Type B pancreatic cell (in vitro differentiated cells): ENCODE measurements at places on chromosomes 5 and 9.

DNA sequence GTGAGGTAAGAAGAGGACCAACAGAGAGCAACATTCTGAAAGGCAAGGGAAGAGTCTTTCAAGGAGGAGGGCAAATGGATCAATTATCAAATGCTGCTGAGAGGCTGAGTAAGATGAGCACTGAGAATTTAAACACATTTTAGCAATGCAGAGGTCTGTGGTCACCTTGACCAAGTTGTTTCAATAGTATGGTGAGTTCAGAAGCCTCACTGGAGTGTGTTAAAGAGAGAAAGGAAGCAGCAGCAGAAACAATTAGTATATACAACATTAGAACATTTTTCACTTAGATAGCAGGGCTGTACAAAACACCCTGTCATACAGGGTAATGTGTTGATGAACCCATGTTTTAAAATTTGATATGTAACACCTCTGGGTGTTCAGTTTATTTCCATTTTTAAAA is 131.5 kb downstream of the NR6A1 start:
- no peak for DNase-seq

DNA sequence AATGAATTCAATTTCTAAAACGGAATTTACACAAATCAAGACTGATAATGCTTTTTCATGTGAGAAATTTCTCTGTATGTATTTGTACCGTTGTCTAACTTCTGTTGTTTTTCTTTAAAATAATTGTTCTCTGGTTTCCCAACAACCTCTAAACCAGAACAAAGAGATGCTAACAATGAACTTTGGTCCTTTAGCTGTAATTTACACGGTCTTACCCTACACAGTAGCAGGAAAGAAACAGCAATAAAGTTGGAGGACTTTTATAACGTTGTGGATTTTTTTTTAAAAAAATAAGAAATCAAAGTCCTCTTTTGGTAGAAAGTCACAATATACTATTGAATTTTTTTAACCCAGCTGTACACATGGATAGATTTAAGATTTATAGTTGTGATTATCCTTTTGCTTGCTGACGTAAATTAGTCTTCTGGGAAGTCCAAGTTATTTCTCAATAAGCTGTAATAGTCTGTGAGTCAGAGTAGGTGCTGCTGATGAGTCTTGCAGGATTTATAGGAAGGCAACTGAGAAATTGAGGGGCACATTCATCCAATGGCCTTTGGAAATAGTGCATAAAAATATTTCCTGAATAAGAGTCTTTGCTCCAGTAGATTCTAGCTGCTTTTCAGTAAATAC is 76.8 kb upstream of the PCSK1 start:
- DNase-seq = no peak

GRCh38 chr5:56172241-56172640 is 60.9 kb downstream of the ANKRD55 start:
- no peak for DNase-seq

GRCh38 chr5:120614531-120615180 is 150.6 kb downstream of the PRR16 start:
- no peak for DNase-seq

- DNase-seq = no peak
These were observed 101.0 kb upstream of the GABRG2 start for GRCh38 chr5:161966564-161966963.

DNA sequence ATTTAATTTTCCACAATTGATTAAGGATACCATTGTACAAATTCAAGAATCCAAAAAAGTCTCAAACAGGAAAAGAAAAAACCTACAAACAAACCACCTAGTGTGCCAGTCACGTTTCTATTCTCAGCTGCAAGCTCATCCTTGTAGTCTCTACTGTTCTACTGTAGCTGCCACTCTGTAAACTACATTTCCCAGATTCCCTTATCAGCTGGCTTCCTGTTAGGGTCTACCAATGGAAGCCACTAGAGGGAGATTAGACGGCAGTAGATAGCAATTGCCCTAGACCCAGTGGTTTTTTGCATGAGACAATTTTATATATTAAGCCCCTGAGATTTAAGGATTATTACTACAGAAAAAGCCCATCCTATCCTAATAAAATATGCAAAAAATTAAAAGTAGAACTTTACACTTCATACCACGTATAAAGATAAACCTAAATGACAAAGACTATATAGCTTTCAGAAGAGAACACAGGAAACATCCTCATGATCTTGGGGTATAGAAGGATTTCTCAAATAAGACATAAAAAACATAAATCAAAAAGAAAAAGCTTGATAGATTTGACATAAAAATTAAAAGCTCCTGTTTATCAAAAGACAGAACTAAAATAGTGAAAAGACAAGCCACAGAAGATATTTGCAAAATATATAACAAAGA is 37.4 kb downstream of the P4HA2 start:
- no peak for DNase-seq

- DNase-seq = no peak
These were observed 151.5 kb downstream of the ACTL7B start for GRCh38 chr9:108704156-108704852.

DNA sequence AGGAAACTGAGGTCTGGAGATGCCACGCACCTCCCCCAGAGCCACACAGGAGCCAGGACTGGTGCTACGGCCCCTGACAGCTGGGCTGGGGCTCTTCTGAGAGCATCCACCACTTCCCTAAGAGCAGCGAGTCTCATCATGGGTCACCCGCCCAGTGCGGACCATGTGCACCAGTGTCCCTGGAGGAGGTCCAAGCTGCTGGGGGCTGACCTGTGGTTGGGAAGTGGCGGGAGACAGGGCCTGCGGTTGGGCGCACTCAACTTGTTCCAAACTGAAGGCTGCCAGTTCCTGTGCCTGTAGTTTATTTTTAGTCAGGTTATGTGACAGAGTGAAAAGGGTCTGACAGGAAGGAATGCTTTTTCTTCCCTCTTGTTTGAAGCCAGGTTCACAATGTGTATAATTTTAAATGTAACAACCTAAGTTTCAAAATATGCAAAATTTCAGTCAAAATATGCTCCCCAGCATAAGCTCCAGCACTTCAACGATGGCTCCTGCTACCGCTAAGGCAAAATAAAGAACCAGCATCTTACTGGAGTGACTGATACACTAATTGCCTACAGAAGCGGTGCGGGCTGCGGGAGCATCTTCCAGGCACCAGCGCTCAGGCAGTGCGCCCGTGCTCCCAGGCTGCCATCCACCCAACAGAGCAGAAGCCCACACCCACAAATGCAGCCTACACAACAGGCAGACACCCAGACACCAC is 14.8 kb downstream of the BARHL1 start:
- DNase-seq = no peak

DNA sequence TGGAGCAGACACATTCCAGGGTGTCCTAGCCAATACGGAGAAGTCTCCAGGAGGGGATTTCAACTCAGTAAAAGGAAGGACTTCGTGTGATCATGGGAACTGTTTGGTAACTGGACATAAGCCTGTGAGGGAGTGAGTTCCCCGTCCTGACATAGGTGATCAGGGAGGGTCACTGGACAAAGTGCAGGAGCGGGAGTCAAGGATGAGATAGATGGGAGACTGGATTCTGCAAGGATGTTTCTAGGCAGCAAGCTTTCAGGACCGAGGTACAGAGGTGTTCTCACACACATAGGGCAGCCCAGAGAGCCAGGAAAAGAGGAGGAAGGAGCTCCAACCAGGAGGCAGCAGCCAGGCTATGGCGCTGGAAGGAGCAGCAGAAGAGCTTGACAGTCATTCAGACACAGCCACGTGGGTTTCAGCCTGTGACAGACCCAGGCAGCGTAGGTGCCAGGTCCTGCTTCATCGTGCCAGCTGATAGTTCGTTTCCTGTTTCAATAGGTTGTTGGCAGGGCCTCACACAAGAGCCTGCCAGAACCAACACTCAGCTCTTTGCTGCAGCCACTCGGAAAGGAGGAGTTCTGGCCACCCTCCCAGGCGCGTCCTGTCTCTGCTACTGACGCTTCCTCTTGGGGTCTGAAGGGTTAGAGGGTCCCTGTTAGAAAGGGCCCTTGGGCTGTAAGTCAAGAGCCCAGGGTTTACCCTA is 84.1 kb downstream of the AMBP start:
- DNase-seq = no peak

- DNase-seq = peak; percentile 56
These were observed 3.0 kb upstream of the PCDH1 start for GRCh38 chr5:141880961-141881801.

GRCh38 chr9:94923326-94924089 is 197.0 kb downstream of the AOPEP start:
- no peak for DNase-seq

- no peak for DNase-seq
These were observed 2.1 kb downstream of the FGF18 start for GRCh38 chr5:171421331-171422262.

- DNase-seq = no peak
These were observed 66.6 kb downstream of the ANKHD1 start for GRCh38 chr5:140468188-140468587.

GRCh38 chr9:21252721-21253547 is 13.1 kb upstream of the IFNA14 start:
- no peak for DNase-seq

DNA sequence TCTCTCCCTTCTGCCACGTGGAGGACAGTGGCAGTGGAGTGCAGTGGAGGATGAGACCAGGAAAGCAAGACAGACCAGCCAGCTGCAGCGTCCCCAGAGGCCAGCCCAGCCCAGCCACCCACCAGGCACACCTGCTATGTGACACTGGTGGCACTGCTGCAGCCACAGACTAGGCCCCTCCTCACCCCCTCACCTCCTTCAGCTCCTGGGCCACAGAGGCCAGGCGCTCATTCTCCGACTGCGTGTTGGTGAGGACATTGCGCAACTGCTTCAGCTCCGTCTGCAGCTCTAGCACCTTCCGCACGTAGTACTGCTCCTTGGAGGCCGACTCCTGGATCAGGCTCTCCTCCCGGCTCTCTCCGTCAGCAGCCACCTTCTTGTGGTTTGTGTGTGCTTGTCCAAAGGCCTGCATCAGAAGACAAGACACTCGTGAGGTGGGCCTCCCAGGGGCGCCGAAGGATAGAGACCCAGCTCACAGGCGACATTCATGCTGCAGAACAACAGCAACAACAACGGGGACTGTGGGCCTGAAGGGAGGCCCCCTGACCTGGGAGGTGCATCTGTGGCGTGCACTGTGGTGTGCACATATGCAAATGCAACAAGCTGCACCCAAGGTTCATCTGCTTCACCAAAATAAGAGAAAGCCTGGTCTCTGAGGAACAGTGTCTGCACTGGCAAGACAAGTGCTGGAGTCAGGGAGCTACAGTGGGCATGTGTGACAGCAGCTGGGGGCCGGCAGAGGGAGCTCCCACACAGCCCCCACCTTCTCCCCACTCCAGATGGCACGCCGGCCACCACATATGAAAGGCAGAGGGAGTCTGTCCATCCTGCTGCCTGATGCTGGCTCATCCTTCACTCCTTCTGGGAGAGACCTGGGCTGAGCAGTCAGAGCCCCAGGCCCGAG is 35.5 kb downstream of the BICD2 start:
- peak; percentile 65 for DNase-seq

- DNase-seq = no peak
These were observed 9.7 kb downstream of the SLC12A7 start for GRCh38 chr5:1101961-1102713.

GRCh38 chr5:9787861-9788600 is 157.9 kb upstream of the TAS2R1 start:
- DNase-seq = no peak

- DNase-seq = no peak
These were observed 27.7 kb downstream of the PTCD2 start for GRCh38 chr5:72347801-72348308.

GRCh38 chr9:14304259-14304658 is 9.7 kb downstream of the NFIB start:
- DNase-seq = no peak

DNA sequence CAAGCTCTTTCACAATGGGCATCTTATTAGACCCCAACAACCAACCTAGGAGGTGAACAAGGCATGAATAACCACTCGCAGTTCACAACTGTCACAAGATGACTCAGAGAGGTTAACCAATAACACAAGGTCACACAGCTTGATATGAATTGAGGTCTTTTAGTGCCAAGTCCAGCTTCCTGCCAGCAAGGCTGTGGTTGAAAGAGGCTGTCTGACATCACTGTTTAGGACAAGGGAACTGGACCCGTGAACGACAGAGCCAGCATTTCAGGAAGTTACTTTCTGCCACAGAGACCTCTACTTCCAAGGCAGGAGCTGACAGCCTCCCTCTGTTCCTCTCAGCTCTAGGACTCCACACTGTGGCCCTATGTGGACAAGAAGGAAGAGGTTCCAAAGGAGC is 53.4 kb upstream of the ALDH1B1 start:
- no peak for DNase-seq

DNA sequence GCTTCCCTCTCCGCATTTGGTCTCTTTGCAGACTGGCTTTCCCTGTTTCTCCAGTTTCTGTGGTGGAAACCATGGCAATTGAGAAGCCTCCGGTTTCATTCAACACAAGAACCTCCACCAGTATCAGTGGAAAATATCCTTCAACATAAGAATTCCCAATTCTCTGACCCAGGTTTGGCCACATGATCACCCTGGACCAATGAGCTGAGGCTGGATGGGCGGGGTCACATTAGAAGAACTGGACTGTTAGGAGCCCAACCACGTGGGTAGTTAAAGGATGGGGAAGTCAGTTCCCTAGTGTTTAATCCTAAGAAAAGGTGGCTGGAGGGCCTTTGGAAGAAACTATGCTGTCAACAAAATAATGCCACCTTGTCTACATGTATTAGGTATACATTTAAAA is 336.3 kb downstream of the DMRT2 start:
- no peak for DNase-seq

GRCh38 chr5:6743161-6743560 is 29.9 kb downstream of the TENT4A start:
- DNase-seq = peak; percentile 29

DNA sequence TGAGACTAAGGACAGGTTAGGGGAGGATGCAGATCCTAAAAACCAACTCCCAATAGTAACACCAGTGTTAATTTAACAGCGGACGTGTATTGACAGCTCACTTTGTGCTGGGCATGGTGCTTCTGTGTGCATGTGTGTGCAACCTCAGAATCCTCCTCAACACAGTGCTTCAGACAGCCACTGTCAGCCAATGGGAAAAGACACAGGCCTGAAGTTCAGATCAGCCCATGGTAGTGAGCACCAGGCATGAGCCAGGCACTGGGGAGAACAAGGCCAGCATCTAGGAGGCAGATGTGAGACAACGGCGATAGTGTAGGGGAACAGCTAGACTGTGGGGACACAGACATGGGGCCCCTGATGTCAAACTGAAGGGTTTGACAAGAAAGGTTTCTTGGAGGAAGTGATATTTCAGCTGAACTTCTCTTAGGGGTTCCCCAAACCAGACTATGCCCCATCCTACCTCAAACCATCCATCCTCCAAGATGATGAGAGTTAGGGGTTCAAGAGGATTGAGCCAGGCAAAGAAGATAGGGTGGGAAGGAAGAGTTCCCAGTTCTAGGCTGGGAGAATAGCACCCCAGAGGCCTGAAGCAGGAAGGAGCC is 71.5 kb upstream of the PSD2 start:
- no peak for DNase-seq

- DNase-seq = no peak
These were observed 279.3 kb downstream of the ASTN2 start for GRCh38 chr9:117135501-117136098.
